Stimulated activated CD4-positive, alpha-beta T cell treated with anti-CD3 and anti-CD28 coated beads, Interleukin-4, amount 100 ng/mL, for 4 hours (primary cell): ENCODE measurements at places on chromosomes 12 and 14.

DNA sequence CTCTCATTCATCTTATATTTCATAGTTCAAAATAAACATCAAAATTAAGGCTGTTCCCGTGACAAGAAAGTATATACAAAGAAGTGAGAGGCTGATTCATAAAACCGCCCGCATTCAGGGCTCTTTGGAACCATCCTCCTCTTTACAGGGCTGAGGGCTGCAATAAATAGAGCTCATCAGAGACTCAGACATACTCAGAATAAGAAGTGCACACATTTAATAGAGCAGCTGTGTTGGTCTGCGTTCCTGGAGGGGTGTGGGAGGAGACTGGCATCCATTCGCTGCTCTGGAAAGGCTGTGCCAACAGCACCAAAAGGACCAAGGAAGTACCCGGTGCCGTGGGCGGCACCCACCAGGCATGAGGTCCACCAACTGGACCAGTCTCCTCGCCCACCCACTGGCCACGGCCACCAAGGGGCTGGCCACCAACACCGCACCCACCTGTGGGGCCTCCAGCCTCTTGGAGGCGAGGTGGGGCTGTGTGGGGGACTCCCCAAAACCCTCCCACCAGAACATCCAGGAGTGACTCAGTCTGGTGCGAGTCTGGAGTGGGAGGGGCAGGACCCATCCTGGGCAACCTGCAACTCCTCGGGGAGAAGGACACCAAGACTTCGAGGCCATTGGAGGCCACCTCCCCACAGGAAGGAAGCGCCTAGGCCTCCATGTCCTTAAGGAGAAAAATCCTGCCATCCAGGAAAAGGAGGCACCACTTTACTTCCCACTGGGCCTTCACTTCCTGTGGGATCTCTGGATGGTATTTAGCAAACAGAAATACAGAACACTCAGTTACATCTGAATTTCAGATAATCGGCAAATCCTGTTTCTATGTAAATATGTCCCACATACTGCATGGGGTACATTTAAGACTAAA lies 32.7 kb downstream of the VCPKMT start:
- DNase-seq, result peak; percentile 40

- DNase-seq, result no peak
These were observed 13.6 kb downstream of the PLEKHG3 start for GRCh38 chr14:64717870-64718269.

- peak; percentile 61 for DNase-seq
These were observed 788 bp downstream of the DDHD1 start for GRCh38 chr14:53152184-53152886.

DNA sequence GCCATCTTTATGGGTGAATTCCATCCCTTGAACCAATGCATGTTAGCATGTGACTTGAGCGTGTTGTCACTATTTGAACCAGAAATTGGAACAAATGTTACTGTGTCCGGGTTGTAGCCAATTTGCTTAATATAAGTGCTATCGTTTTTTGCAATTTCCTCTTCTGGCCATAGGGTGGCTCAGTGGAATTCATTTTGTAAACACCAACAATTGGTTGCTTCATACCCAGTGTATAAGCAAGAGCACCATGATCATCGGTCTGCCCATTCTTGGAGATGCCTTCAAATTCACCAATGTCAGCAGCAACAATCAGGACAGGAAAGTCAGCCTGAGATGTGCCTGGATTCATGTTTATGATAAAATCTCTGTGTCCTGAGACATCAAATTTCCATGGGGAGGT lies 5.0 kb upstream of the NEDD1 start:
- DNase-seq, result no peak
